Skin of body (tissue), 3 donors: ENCODE measurements at places on chromosomes 16 and 17.

- DNase-seq, result no peak
Measured at GRCh38 chr16:51109173-51109572, 41.9 kb downstream of the SALL1 start.

GRCh38 chr16:15985144-15985543 lies 35.7 kb downstream of the ABCC1 start:
- no peak for DNase-seq

DNA sequence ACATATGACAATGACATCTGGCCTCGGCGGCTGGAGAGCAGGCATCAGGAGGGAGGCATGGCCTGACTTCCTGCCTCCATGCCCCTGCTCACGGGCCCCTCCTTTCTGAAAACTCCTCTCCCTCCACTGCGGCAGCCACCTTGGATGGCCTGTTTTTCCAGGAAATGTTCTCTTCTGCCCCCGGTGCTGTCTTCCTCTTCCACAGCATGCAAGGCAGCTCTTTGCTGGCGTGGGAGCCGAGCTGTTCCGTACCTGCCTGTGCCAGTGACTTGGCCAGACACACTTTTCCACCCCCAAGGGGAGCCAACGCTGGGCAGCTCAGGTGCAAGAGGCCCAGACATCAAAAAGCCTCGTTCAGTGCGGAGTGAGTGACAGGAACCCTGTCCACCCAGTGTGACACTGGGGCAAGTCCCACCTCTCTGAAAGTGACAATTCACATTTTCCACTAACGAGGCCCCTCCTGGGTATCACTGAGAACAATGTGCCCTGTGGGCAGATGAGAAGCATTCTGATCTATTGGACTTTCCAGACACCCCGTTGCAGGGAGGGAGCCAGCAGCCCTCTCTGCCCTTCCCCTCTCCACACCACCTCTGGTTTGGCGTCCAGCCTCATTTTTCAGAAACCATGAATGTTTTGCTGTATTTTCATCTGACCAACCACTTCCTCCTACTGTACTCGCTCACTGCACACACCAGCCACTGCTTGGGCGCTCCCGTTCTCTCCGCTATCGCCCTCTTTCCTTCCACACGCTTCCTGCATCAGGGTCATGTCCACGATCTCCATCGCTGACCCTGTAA lies 31.2 kb downstream of the NSMCE1 start:
- peak; percentile 31 for DNase-seq

DNA sequence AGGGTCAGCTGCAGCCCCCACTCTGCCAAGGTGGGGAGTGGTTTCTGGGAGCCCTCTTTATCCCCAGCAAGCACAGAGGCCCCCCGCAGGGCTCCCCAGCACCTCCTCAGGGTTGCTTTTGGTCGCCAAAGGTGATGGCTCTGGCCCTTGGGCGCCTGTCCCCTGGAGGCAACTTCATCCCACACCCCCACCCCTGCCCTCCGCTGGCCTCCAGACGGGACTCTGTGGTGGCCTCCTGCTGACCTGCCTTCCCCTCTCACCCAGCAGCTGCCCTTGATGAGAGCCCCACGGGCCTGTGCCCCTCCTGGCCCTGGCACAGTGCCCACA lies 7.8 kb upstream of the RHOT2 start:
- no peak for DNase-seq

DNA sequence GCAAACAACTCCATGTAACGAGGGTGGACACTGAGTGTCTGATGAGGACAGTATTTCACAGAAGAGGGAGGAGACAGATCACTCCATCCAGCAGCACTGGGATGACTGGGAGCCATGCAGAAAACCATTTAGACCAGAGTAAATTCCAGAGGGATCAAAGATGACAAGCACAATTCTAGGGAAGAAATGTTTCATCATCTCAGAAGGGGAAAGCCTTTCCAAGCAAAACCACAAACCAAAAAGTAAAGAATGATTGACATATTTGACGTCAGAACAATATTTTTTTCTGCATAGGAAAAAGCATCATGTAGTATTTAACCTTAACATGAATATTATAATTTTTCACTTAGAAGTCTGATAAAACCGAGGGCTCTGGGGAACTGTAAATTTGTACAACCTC lies 4.8 kb downstream of the DNASE1 start:
- DNase-seq, result no peak
